ENCODE measurements at places on chromosomes 12 and 14.

GRCh38 chr12:119230807-119231206 is 52.1 kb downstream of the HSPB8 start:
- no peak for DNase-seq

DNA sequence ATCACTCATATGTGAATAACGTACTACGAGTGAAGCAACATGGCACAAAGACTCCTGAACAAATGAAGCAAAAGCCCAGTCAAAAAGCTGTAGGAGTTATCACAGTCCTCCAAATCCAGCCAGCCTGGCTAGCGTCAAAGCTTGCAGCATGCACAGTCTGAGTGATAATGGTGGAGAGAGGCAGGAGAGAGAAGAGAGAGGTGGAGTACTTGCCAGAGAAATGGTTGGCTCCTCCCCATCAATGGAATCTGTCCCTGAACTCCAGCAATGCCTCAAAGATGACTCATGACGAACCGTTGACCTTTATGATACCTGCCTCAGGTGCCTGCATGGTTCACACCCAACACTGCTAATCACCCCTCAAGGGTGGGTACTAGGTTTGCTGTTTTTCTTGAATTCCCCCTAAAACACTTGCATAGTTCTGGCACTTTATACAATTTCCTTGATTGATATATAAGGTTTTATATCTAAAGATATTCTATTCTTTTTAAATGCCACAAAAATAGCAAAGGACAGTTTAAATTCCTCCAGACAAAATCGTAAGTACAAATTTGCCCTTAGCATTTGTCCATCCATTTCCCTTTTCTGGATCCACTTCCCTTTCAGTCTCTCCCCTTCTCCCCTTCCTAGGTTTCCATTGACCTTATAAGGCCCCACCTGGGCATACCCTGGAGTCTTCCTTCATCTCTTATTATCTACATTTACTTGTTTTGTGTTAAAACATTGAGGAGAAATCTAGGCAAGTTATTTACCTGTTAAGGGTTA is 10.2 kb downstream of the ARHGDIB start:
- DNase-seq, result no peak

DNA sequence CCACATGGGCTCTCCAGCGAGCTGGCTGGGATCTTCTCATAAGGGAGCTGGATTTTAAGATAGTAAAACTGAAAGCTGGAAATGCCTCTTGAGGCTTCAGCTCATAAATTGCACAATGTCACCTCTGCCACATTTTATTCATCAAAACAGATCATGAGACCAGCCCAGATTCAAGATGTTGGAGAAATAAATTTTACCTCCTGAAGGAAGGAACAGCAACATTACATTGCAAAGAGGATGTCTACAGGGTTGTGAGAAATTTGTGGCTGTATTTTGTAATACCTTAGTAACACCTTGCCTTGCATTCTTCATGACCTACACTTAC is 43.1 kb upstream of the KRR1 start:
- no peak for DNase-seq

GRCh38 chr14:59570122-59570521 is 6.5 kb downstream of the CCDC175 start:
- no peak for DNase-seq

DNA sequence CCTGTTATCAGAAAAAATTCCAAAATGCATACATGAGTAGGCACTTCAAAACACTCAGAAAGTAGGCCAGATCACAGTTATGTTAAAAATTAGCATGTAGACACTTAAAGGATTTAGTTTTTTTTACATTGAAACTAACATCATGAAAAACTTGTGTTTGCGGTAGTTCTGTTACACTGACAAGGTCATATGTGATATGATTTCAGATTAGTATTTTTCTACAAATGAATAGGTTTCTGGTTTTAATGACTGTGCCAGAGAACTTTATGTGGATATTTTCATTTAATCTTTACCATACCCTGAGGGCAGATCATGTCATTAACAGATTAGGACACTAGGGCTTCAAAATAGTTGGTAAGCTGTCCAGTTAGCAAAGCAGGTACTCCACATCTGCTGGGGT is 20.7 kb downstream of the YARS2 start:
- DNase-seq, result no peak

GRCh38 chr14:35927727-35928126 is 101.6 kb downstream of the BRMS1L start:
- DNase-seq, result no peak

GRCh38 chr12:113854385-113855142 is 111.6 kb downstream of the RBM19 start:
- no peak for DNase-seq

DNA sequence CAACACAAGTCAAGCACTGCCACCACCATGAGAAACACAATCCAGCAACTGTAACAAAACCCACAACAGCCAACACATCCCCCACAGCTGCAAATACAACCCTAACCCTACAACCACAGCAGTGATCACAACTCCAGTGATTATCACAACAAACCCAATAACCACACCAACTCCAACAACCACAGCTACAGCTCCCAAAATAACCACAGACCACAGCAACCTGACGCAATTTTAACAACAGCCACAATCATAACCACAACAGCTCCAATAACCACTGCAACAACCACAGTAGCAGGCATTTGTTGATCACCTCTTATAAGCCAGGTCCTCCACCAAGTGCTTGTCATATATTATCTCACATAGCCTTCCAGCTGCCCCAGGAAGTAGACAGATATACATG is 42.2 kb upstream of the FAM181A start:
- no peak for DNase-seq

GRCh38 chr12:60853407-60853806 is 1257.6 kb downstream of the SLC16A7 start:
- no peak for DNase-seq

GRCh38 chr12:52211716-52212585 is 20.1 kb upstream of the KRT80 start:
- DNase-seq, result no peak

- no peak for DNase-seq
These were observed 1.2 kb downstream of the VSIG10 start for GRCh38 chr12:118102609-118103008.

DNA sequence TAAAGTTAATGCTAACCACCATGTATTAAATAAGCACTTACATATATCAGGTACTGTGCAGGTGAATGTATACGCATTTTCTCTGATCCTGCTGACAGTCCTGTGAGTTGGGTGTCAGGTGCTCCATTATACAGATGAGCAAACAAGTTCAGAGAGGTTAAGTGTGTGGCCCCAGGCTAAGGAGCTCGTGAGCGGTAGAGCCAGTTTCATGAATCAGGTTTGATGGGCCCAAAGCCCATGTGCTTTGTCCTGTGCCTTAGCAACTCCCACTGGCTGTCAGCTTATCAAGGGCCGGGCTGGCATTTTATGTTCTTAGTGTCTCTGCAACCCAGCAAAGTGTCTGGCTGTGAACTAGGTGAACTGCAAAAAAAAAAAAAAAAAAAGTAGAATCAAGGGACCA is 701.2 kb upstream of the TBX3 start:
- DNase-seq, result no peak

DNA sequence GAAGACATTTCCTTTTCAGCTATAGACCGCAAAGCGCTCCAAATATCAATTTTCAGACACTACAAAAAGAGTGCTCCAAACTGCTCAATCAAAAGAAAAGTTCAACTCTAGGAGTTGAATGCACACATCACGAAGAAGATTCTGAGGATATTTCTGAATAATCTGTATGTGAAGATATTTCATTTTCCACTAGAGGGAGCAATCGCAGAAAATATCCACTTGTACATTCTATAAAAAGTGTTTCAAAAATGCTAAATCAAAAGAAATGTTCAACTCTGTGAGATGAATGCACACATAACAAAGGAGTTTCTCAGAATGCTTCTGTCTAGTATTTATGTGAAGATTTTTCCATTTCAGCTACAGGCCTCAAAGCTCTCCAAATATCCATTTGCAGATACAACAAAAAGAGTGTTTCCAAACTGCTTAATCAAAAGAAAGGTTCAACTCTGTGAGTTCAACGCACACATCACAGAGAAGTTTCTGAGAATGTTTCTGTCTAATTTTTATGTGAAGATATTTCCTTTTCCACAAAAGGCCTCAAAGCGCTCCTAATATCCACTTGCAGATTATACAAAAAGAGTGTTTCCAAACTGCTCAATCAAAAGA is 643.8 kb upstream of the ALG10B start:
- DNase-seq, result no peak

DNA sequence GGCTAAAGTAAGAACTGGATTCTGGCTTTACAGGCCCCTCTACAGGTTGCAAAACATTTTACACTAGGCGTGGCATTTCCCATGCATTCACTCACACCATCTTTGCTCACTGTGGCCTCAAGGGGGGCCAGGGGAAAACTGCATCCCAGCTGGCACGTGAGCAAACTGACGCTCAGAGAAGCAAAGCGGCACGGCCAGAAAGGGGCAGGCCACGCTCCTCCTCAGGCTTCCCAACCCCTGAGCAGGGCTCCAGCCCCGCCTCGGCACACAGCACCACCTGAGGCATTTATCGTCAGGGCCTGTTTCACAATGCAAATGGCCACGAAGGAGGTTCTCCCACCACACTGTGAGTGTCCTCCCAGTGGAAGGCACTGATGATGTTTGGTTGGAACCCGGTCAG is 90.8 kb downstream of the BCL11B start:
- DNase-seq, result no peak

- DNase-seq, result peak; percentile 11
These were observed 100.7 kb downstream of the APAF1 start for GRCh38 chr12:98745578-98746391.

- no peak for DNase-seq
These were observed 428.8 kb downstream of the ZFP36L1 start for GRCh38 chr14:68363843-68364767.

DNA sequence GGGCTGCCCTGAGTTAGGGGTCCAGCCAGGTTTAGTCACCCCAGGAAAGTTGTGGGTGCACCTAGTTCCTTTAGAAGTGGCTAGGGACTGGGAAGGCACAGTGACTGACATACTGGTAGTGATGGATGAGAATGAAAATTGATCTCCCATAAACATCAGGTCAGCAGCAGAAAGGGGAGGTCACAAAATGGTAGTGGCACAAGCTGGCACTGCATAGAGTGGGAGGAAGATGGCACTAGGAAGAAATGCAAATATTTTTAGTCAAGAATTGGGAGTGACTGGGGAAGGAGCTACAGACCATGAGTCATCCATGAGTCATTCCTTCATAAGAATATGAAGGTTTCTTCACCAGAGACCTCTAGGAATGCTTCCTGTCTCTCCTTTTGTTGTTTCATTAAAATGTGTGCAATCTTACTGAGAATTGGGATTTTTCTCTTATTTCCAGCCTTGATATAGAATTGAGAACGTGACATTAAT is 198.3 kb upstream of the AMIGO2 start:
- DNase-seq, result no peak

- DNase-seq, result no peak
These were observed at the start of gene KRT72 for GRCh38 chr12:52600941-52601481. TSS of gene KRT72 (minus strand) at chr12:52601463. CDS start at chr12:52601452, 11 bp downstream.

DNA sequence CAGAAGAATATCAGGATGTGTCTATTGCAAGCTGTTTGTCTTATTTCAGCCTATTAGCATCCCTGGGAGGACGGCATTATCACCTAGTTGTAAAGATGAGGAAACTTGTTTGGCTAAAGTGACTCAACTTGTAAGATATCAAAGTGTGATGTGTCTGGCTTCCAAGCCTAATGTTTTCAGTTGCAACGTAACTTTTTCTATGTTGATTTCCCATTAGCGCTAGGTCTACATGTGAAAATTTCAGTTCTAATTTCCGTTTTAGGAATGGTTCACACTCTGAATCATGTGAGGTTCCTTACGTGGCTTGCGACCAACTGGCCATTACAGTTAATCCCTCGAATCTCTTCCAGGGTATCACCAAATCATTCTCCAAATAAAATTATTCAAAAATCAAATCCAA is 58.0 kb downstream of the LLPH start:
- DNase-seq, result no peak

DNA sequence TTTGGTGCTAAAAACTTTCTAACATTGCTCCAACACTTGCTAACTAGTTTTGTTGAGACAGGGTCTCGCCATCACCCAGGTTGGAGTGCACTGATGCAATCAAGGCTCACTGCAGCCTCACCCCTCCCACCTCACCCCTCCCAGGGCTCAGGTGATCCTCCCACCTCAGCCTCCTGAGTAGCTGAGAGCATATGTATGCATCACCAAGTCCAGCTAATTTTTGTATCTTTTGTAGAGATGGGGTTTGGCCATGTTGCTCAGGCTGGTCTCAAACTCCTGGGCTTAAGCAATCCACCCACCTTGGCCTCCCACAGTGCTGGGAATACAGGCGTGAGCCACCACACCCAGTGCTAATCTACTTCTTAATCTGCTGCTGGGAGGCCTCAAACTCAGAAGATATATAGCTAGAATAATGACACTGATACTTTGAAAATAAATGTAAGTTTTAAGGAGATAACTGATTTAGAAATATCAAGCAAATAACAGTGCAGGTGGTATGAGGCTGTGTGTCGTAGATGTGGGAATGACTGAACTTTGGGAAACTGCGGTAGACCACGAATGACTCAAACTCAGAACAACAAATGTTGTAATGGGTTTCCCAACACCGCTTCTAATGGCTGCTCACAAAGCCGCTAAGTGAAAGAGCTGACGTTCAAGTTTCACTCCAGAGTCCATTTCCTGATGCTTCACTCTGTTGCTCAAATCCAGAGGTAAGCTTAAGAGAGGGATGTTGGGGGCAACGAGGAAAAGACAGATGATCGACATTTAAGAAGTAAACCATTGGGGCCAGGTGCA is 10.0 kb downstream of the TMCC3 start:
- DNase-seq, result no peak

GRCh38 chr12:93115198-93115601 is 186.1 kb upstream of the EEA1 start:
- DNase-seq, result no peak

DNA sequence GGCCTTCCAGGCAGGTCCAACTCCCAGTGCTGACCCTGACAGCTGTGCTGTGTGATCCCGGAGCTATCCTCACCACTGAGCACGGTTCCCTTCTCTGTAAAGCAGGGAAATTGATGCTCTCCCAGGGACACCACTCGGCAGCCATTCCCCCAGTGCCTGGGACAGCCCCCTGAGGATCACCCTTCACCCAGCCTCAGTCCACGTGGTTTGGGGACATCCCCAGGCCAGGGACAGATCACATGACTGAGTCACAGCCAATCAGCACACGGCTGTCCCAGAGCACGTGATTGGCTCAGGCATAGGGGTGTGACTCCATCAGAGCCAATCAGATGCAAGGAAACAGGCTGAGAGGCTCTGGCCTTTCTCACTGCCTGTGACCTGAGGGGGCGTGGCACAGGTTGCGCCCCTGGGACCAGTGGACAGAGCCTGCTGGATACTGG is 68.8 kb upstream of the SFSWAP start:
- DNase-seq, result no peak

- DNase-seq, result no peak
These were observed 553.7 kb upstream of the LMO3 start for GRCh38 chr12:17159506-17160300.

GRCh38 chr12:3437986-3438385 is 53.0 kb upstream of the PRMT8 start:
- DNase-seq, result no peak

- no peak for DNase-seq
These were observed 139.4 kb upstream of the FRMD6 start for GRCh38 chr14:51512316-51512715.

DNA sequence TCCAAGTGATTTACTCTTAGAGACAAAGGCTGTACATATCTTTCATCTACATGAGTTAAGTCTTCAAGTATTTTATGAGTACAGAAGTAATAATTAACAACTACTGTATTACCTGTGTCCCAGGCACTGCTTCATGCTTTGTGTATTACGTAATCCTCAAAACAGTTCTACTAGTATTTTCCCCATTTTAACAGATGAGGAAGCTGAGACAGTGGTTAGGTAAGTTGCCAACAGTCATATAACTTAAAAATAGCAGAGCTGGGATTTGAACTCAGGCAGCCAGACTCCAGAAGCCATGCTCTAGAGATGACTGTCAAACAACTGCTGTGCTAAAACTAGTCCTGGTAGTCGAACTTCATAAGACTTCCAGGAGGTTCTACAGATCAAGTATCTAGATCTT is 10.7 kb downstream of the TRMT5 start:
- DNase-seq, result no peak
